ENCODE measurements at places on chromosomes 4 and X. TPM values are rescaled to one million over a fixed set of nuclear protein-coding genes. Genes with fewer than 3 reads are reported as not detected.

The DGKK gene
- total RNA-seq = not detected

The ANAPC10 gene
- total RNA-seq = 24.9 TPM

The NLGN4X gene
- total RNA-seq = 5.9 TPM

GRCh38 chr4:70544279-70544868 lies 26.0 kb downstream of the AMTN start:
- DNase-seq = no peak

The FAM3A gene
- total RNA-seq = 46.3 TPM

The FAM9C gene
- total RNA-seq = 0.26 TPM

- DNase-seq = no peak
Observed at GRCh38 chr4:10007436-10007740, 13.9 kb downstream of the SLC2A9 start.

DNA sequence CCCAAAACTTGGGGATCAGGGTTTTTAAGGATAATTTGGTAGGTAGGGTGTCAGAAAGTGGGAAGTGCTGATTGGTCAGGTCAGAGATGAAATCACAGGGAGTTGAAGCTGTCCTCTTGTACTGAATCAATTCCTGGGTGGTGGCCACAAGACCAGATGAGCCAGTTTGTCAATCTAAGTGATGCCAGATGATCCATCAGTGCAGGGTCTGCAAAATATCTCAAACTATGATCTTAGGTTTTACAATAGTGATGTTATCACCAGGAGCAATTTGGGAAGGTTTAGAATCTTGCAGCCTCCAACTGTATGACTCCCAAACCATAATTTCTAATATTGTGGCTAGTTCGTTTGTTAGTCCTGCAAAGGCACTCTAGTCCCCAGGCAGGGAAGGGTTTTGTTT lies 43.3 kb downstream of the CAMK2D start:
- no peak for DNase-seq

DNA sequence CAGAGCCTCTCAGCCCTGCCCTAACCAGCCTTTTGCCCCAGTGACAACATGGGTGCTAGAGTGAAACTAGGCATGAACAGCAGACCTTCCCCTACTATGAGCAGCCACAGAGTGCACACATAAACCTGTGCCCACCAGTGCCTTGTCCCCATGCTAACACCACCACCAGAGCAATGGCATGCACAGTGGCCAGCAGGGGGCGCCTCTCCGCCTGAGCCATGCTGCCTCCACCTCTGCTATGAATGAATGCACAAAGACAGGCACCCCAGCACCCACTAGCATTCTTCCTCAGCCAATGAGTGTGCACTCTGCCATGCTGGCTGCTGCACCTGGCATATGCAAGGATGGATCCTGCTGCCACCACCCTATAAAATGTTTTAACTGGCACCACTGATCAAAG lies 286.9 kb upstream of the FGF16 start:
- no peak for DNase-seq

The STS gene
- total RNA-seq = 26.4 TPM

DNA sequence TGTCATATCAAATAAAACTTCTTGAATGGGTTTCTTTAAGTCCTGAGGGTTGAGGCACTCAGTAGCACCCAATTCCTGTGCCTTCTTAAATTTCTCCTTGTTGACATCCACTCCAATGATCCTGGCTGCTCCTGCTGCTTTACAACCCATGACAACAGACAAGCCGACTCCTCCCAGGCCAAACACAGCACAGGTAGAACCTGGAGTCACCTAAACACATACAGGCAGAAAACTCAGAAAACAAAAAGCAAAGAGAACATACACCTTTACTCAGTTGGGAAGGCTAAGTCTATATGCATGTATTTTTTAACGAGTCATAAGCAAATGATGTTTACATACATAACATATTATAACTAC lies 10.3 kb downstream of the ADH6 start:
- DNase-seq = no peak

DNA sequence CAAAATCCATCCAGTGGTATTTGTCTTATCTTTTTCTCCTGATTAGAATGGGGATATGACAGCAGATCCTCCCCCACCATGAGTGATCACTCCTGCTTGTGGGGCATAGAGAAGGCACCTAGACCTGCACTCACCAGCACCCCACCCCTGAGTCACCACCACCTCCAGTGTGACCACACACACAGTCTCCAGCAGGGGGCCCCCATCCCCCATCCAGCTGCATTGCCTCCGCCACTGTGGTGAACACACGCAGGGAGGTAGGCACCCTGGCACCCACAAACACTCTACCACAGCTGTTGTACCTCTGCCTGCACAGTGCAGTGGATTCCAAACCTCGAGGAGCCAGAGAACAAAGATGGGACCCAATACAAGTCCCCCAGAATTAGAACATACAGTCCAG lies 9.0 kb upstream of the MAGEA8 start:
- DNase-seq = no peak

DNA sequence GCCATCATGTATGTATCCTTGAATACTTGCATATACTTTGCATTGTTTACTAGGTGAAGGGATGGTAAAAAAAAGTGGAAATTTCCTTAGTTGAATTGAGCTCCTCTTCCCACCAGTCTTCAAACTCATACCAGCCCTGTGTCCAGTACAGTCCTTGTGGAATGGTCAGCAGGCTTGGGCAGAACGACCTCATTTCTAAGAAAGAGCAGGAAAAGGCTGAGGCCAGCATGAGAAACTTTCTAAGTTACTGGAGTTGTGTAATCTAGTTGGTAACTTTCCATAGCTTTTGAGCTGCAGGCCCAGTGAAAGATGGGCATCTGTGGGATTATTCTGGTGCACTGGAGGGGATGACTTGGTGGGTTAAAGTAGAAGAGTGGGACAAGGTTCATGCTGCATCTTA lies 87.6 kb downstream of the DCUN1D4 start:
- no peak for DNase-seq

The SMIM31 gene
- 4.6 TPM for total RNA-seq

GRCh38 chr4:24032371-24032989 lies 142.6 kb upstream of the PPARGC1A start:
- no peak for DNase-seq

DNA sequence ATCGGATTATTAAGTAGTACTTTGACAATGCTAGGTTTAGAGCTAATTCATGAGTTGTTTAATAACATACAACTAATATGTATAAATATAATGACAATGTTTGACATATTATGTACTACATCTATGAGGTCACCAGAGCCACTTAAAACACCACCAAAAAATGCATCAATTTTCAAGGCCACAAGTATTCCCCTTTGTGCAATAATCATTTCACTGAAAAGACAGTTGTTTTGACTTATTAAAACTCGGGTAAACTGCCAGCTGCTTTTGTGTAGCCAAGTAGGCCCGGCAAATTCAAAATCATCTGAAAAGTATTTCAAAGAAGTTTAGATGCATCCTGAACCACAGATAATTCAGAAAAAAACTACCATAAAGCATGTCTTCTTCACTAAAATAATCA lies 48.7 kb downstream of the CLOCK start:
- DNase-seq = no peak

- no peak for DNase-seq
Observed at GRCh38 chr4:37690976-37691375, 4.8 kb upstream of the RELL1 start.

DNA sequence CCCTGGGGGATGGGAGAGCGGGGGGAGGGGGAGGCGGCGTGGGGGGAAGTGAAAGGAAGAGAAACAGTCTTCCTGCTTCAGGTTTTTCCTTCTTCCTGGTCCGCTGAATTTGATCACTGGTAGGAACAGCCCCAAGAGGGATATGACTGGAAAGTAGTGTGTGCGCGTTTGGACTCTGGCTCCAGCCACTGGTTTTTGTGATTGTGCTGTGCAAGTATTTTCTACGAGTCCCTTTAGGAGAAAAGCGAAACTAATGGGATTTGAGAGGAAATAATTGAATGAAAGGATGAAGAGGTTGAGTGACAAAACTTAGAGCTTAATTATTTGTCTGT lies 836 bp downstream of the PRRG1 start:
- DNase-seq = no peak

- peak; percentile 91 for DNase-seq
Observed at GRCh38 chrX:153724252-153725038, at the start of the genes ABCD1 and BCAP31. Gene ABCD1 (plus strand): TSS chrX:153724856. CDS start chrX:153725267, 411 bp downstream. Gene BCAP31 (minus strand): TSS chrX:153724387. CDS start chrX:153723244, 1,143 bp downstream.

DNA sequence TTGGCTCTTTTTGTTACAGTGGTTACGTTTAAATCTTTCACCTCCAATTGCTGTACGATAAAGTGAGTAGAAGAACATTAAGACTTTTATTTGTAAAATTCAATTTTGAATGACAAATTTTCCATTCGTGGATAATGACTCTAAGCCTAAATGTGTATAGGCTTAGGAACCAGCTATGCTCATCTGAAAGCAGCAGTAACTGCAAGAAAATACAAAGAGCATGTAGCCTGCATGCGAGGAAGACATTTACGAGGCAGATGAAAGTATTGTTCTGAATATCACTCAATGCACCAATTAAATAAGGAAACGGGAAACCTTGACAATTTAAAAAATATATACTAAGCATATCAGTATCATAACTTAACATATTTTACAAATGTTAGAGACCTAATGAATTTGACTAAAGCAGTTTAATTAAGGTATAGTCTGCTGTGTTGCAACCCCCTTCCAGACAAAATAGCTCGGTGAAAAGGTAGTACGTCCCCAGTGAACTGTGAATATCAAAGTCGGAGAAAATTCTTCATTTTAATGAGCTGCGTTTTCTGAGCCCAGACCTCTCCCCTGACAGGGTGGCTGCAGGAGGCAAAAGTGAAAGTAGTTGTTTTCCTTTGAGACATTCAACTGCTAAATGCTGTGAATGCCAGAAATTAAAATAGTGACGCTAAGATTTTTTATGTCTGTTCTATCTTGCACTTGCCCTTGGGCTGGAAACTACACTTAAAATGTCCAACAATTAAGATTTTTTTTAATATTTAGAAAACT lies 1236.5 kb upstream of the TENM3 start:
- no peak for DNase-seq

The SHROOM4 gene
- 19.3 TPM for total RNA-seq

The HMX1 gene
- not detected for total RNA-seq

GRCh38 chrX:43405191-43405590 lies 250.9 kb upstream of the MAOA start:
- no peak for DNase-seq

DNA sequence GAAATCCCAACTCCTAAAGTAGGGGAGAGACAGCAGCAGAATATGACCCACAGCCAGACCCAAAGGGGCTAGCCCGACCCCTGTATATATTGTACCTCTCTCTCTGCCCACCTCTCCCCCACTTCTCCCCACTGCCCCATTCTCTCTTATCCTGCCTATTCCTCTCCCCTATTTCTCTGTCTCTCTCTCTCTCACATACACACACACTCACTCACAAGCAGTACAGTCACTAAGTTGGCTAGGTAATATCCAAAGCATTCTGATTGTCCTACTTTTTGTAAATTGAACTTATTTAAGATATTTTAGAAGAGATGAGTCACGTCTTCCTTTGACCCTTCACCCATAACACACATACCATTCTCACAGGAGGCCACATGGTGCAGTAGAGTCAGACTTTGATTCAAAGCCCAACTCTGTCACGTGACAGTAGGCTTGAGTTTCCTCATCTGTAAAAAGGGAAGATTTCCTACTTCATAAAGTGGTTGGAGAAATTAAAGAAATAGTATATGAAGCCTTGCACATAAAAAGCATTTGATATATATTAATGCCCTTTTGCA lies 29.5 kb downstream of the SRPX2 start:
- DNase-seq = no peak

DNA sequence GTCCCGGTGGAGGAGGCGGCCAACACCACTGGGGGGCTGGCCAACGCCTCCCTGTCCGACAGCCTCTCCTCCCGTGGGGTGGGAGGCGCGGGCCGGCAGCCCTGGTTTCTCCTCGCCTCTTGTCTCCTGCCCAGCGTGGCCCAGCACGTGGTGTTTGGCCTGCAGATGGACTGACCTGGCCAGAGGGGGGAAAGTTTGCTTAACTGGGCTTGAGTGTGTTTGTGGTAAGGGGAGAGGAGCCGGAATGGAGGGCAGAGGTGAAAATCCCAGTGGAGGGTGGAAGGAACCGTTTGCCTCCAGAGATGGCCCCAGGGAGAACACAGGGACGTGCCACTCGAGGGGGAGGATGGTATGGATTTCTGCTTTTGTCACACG lies 27.6 kb downstream of the NYX start:
- DNase-seq = no peak

GRCh38 chr4:147943159-147943638 lies 211.3 kb downstream of the ARHGAP10 start:
- DNase-seq = no peak

- DNase-seq = no peak
Observed at GRCh38 chr4:13694256-13694655, 66.7 kb upstream of the BOD1L1 start.

The RIPPLY1 gene
- not detected for total RNA-seq

DNA sequence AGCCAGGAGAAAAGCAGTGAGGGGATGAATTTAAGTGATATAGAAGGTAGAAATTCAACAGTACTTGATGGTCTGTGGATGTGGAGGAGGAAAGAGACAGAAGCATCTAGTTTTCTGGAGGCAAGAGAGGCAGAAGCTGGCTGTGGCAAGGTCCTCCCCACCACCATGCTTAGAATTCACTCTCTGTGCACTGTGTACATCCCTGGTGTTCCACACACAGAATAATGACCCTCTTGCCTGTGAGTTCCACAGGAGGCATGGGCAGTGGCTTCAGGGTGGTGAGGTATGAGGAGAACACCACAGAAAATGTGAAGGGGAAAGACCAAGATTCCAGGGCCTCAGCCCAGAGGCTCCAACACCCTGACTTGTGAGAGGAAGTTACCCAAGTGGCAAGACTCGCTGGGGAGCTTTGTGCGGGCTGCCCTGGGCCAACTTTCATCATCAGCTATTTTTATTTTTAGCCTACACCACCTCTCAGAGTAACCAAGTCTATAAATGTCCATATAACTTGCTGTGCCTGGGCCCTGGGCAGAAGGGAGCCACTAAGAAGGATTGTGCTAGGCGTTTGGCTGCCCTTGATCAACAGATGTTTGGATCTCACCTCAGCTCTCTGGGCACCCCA lies 7.8 kb upstream of the INTS6L start:
- no peak for DNase-seq

The PPBP gene
- not detected for total RNA-seq

DNA sequence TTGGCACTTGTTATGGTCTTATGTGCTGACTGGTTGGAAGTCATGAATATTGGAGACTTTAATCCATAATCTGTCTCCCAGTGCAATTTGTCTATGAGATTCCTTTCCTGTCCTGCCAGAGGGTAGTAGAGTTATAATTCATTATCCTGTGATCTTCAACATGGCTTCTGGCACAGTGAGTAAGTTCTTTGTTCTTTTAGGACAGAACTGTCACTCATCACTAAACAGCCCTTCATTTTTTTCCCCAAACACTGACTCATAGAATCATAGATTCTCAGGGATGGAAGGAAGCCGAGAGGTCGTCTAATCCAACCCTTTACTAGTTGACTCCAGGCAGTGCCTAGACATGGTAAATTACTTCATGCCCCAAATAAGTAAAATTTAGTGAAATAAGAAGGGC lies 78.4 kb downstream of the LUZP4 start:
- no peak for DNase-seq

DNA sequence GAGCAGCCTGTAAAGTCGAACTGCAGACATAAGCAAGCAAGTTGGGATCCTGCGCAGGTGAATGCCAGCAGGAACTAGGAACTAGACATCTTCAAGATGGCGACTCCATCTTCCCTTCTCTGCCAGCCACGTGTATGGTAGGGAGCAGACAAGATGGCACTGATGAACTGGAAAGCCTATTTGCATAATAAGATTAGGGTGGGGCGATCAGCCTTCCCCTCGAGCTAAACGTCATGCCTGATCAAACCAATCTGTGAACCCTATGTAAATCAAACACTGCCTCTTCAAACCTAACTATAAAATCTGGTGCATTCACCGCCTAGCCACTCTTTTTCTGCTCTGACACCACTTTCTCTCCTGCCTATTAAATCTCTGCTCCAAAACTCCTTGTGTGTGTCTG lies 28.1 kb upstream of the LGI2 start:
- DNase-seq = no peak

- DNase-seq = peak; percentile 62
Observed at GRCh38 chr4:121462660-121463261, 81.9 kb upstream of the QRFPR start.
